Activated CD4-positive, alpha-beta T cell treated with anti-CD3 and anti-CD28 coated beads for 1 hour (primary cell): ENCODE measurements at places on chromosomes 12 and 14.

GRCh38 chr12:122203301-122204166, at the start of gene B3GNT4:
B3GNT4 (plus strand) TSS chr12:122203709; CDS start chr12:122204619, 910 bp downstream.
- DNase-seq = peak; percentile 58

DNA sequence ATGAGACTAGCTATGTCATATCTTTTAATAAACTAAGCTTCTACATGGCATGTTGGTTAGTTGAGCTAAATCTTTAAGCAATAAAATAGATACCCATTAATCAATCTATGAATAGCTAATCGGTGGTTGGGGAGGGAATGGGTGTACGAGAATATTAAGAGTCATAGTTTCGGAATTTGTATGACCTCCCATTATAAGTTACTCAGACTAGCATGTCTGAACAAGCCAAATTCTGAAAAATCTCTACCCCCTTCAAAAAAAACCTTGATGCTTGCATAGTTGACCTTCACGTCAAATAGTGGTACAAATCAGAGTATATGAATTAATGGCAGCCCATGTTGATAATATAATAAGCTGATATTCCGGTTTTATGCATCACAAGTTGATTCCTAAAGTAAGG, 60.0 kb downstream of the PLEKHG7 start:
- no peak for DNase-seq

DNA sequence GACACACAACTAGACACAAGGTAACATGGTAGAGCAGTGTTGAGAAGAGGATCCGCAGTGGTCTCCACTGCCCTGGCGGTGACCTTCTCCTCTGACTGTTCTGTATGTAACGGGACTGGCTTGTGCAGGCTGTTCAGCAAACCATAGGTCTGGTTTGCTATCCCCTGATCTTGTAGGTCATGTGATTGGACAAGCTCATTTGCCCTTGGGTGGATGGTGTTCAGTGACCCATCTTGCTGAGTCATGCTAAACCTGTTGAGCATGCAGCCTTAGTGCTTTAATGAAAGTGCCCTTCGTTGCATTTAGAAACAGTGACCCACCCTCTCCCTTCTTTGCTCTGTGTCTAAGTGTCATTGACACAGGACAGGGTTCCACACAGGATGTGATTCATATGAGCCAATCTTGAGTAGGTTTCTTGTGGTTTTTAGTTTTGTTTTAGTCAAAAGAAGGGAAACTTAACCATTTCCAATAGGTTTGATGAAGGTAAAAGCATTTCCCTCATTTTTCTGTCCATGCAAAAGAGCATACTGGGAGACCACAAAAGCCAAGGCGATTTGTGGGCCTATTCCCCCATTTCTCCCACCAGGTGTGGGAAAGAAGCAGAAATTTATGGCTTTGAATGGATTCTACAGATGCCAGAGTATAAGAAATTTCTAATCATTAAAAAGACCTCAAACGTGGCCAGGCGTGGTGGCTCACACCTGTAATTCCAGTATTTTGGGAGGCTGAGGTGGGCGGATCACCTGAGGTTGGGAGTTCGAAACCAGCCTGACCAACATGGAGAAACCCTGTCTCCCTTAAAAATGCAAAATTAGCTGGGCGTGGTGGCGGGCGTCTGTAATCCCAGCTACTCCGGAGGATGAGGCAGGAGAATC, 32.6 kb upstream of the HIF1A start:
- DNase-seq = peak; percentile 33

DNA sequence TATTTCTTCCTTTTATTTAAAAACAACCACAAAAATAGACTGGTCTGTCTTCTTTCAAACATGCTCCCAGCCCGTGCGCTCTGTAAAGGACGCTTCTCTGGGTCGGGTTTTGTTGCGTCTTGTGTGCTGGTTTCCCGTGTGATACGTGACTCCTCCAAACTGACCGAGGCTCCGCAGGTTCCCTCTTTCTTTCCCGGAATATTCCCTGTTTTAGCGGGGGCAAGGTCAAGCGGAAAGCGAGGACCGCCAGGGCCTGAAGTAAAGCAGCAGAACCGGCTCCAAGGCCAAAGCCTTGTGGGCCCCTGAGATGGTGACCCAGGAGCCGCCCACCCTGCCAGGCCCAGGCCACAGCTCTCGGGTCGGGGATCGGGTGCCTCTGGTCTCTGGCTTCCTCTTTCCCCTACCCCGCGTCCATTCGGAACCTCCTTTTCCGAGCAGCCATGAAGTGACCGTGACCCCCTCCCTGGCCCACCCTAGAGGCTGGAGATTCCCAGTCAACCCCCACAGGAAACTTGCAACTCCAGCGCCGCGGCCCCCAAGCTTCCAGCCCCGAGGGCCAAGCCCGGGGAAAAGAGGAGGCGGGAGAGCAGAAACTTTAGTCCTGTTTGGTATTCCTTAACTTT, 885 bp upstream of the HOXC10 start:
- no peak for DNase-seq

GRCh38 chr14:25837551-25837965, 760.3 kb downstream of the NOVA1 start:
- DNase-seq = no peak

GRCh38 chr12:29743077-29743476, 40.7 kb downstream of the TMTC1 start:
- DNase-seq = no peak

- DNase-seq = no peak
Observed at GRCh38 chr14:68950111-68950510, 29.0 kb downstream of the ACTN1 start.

- DNase-seq = no peak
Observed at GRCh38 chr12:128399253-128399652, 132.3 kb downstream of the TMEM132C start.

- DNase-seq = no peak
Observed at GRCh38 chr14:97359341-97359740, 562.2 kb downstream of the VRK1 start.

DNA sequence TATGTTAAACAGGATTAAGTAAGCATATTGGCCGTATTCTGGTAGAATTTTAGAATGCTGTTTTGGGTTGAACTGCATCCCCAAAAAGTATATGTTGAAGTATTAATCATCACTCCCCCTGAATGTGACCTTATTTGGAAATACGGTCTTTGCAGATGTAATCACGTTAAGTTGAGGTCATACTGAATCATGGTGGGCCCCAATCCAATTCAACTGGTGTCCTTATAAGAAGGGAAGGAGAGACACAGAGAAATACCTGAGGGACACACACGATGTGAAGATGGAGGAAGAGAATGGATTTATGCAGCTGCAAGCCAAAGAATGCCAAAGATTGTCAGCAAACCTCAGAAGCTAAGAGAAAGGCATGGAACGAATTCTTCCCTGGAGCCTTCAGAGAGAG, 268.6 kb downstream of the ITPR2 start:
- DNase-seq = no peak

DNA sequence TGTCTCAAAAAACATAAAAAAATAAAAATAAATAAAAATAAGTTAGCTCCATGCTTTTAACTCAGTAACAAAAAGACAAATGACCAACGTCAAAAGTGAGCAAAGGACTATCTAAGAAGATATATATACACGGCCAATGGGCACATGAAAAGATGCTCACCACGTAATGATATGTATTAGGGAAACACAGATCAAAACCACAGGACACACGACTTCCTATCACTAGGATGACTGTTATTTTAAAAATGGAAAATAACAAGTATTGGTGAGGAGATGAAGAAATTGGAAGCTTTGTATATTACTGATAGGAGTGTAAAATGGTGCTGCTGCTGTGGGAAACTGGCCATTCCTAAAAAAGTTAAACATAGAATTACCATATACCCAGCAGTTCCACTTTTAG, 20.2 kb upstream of the P2RX7 start:
- DNase-seq = no peak
